ENCODE measurements at places on chromosomes 16 and 17.

- DNase-seq: no peak
Observed at GRCh38 chr17:40333781-40334448, 24.9 kb downstream of the RARA start.

- DNase-seq: no peak
Observed at GRCh38 chr17:79468183-79468944, 142.5 kb downstream of the RBFOX3 start.

- no peak for DNase-seq
Observed at GRCh38 chr17:34926661-34927060, 34.6 kb downstream of the CCT6B start.

DNA sequence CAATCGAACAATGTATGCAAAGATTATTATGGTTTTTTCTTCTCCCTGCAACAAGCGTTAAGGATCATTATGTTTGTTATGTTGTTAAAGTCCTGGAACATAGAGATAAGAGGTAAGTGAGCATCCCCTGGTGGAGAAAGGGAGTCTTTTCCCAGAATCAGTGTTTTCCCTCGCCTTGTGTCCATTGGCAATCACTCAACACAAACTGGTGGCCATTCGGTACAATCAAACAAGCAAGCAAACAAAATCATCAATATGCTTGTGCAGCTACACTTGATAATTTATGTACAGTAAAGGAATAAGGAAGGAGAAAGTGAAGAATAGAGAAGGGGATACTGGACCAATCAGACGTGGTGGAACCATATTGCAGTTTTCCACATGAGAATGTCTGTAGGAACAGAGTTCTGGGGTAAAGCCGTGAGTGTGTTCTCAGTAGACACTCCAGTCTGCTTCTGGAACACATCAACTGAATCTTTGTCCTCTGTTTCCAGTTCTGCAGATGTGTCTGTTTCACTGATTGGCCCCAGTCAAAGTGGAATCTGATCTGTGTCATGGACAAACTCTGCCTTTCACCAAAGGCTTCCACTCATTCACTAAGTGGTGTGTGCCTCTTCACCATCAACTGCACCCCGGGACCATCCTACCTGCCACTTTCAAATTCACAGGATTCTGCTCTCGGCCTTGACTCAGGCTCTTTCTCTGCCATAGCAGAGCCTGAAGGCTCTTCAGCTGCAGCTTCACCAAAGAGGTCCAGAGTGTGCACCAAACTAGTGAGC is 169.5 kb downstream of the AHSP start:
- no peak for DNase-seq

GRCh38 chr17:2482218-2482617 is 29.5 kb downstream of the METTL16 start:
- no peak for DNase-seq

GRCh38 chr16:69564845-69565670 is 708 bp upstream of the NFAT5 start:
- no peak for DNase-seq

DNA sequence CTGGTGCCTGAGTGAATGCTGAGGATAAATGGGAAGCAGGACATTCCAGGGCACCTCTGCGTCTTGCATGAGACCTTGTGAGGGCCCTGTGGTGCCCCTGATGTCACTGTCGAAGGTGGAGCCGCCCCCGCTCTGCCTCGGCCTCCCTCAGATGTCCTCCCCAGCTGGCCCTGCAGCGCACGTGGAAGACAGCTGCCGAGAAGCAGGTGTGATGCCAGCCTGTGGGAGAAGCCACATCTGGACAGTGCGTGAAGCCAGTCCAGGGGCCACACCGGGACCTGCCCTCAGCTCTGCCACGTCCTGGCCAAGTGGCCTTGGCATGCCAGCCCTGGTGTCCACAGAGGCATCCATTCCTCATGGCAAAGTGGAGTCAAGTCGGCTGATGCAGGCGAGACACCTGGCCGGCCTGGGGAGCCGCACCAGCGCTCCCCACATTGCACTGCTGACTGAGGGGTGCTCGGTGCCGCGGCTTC is 21.6 kb upstream of the METRNL start:
- no peak for DNase-seq

- DNase-seq: no peak
Observed at GRCh38 chr17:50763716-50764475, 3.4 kb downstream of the ANKRD40CL start.

DNA sequence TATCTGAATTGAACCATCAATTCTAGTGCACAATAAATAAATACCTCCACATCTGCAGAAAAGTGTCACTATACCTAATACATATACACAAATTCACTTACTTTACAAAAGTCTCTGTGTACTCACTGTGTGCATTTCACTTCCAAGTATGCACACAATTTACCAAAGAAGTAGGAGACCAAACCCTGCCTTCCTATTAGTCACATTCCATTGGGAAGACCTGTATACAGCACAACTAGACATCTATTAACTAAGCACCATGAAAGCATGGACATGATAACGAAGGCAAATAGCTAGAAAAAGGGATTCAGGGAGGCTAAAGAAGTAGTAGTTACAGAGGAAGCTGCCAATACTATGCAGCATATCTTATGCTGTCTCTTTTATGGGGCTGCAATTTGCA is 139.5 kb downstream of the SNX11 start:
- DNase-seq: no peak

DNA sequence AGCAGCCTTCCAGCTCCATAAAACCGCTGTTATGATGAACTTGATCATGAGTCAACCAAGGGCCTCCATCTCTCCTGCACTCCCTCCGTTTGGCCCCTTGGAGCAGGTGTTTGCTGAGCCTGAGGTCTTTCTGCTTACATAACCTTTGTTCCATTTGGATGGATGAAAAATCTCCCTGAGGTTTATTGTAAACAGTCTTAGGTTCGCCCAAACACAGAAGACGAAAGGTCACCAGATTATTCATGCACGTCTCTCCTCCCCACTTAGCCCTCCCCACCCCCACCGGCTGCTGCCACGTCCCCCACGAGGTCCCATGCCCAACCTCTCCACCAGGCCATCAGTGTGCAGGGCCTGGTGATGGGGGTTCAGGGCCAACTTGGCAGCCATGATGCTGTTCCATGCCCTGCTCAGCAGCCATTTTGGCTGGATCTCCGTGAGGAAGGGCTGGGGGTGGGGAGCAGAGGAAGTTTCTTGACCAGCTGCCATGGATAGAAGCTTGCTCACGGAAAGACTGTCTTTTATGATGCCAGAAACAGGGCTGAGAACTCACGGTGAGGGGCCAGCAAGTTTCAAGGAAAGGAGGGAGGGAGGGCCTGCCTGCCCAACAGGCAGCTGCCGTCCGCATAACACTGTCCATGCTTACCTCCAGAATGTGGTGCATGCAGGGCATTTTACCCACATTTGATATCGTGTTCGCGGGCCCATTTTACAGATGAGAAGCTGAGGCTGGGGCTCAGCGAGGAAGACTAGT is 47.8 kb upstream of the FOXF1 start:
- no peak for DNase-seq

GRCh38 chr16:4410335-4411075 is 5.9 kb downstream of the CORO7 start:
- no peak for DNase-seq

GRCh38 chr16:86585821-86586611 is 7.7 kb downstream of the FOXL1 start:
- no peak for DNase-seq

DNA sequence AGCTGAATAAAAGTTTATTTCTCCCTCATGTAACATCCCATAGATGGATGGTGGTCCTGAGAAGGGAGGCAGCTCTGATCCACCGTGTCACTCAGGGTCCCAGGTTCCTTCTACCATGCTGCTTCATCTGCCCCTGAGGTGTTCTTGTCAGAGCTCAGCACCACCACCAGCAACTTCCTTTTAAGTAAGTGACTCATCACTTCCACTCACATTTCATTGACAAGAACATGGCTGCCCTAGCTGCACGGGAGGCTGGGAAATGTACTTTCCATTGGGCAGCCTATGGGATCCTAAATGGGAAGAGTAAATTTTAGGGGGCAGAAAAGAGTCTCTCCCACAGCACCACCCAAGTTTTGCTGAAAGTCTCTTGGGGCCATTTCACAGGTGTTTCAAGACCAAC is 134.7 kb downstream of the USP31 start:
- DNase-seq: no peak

- DNase-seq: no peak
Observed at GRCh38 chr17:13734880-13735279, 133.2 kb upstream of the HS3ST3A1 start.

DNA sequence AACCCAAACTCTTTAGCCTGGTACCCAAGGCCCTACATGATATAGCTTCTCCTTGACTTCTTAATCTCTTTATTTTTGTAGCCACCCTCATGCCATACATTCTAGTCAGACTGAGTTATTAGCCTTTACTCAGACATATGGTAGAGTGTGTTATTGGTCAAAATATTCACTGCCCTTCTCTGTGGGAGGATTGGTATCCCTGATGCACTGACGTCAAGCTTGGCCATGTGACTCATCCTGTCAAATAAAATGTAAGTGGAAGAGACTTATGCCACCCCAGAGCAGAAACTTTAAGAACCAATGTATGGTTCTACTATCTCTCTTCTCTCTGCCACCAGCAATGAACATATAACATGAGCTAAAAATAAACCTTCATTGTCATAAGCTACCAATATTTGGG is 12.2 kb upstream of the BEAN1 start:
- DNase-seq: no peak
